IgD-negative memory B cell (primary cell): ENCODE measurements at places on chromosomes 5 and 9. TPM values are rescaled to one million over a fixed set of nuclear protein-coding genes. Genes with fewer than 3 reads are reported as not detected.

Gene PCDHB3
- not detected for polyA plus RNA-seq

Gene IFNA13
- not detected for polyA plus RNA-seq

Gene CAPSL
- not detected for polyA plus RNA-seq

Gene EPB41L4A
- 2.1 TPM for polyA plus RNA-seq

Gene GDA
- polyA plus RNA-seq = not detected

Gene TRIM36
- not detected for polyA plus RNA-seq

Gene MEIKIN
- not detected for polyA plus RNA-seq

Gene PTGES
- polyA plus RNA-seq = not detected

Gene GPRIN1
- 0.35 TPM for polyA plus RNA-seq

Gene PRSS3
- polyA plus RNA-seq = not detected

Gene ARHGEF37
- 0.36 TPM for polyA plus RNA-seq

Gene MBLAC2
- polyA plus RNA-seq = 3.7 TPM

Gene IFNB1
- polyA plus RNA-seq = not detected

Gene DIAPH1
- 57.6 TPM for polyA plus RNA-seq

Gene AQP3
- polyA plus RNA-seq = 18.7 TPM
